ENCODE measurements at places on chromosomes 5 and 9.

- no peak for DNase-seq
Measured at GRCh38 chr5:139914218-139914807, 118.7 kb downstream of the PSD2 start.

DNA sequence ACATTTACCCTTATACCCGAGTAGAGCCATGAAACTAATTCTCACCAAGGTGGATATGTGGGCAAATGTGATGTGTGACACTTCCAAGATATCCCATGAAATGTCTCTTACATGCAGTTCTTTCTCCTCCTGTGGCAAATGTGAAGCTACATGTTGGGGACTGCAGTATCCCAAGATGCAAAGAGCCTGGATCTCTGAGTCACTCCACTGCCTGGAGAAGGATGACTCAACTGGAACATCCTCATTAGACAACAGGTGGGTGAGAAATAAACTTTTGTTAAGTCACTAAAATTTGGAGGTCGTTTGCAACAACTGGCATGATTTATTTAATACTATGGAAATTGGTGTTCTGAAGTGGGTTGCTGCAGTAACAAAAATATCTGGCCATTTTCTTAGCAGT is 36.5 kb upstream of the TENT4A start:
- no peak for DNase-seq

DNA sequence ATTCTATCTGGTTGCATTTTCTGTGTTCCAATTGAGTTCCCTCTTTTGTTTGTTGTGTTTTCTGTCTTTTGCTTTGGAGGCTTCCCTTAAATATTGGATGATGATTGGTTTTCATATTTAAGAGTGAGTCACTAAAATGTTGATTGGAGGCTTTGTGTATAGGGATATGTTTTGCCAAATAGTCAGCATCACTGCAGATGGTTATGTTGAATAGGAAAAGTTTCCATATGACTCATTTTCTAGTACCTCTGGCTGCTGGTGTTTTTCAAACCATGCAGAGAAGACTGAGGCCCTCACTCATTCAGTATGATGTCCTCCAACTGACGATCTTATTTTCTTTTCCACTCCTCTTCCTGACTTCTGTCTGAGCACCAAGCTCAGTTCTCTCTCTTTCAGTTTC is 1290.0 kb downstream of the EFNA5 start:
- no peak for DNase-seq

DNA sequence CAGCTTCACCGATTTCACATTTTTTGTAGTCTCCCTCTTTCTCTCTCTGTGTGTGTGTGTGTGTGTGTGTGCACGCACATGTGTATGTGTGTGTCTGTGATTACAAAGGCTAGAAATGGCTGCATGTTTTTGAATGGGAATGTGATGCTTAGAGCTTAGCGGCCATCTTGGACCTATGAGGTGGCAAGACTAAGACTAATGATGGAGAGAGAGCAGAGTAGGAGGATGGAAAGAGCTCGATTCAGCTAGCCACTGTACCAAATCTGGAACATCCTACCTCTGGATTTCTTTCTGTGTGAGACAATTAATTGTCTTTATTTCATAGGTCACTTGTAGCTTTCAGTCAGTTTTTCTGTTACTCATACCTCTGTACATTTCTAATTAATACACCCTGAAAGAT is 205.1 kb downstream of the PCSK1 start:
- DNase-seq, result no peak

GRCh38 chr9:31623511-31623910 is 760.9 kb upstream of the ACO1 start:
- no peak for DNase-seq

DNA sequence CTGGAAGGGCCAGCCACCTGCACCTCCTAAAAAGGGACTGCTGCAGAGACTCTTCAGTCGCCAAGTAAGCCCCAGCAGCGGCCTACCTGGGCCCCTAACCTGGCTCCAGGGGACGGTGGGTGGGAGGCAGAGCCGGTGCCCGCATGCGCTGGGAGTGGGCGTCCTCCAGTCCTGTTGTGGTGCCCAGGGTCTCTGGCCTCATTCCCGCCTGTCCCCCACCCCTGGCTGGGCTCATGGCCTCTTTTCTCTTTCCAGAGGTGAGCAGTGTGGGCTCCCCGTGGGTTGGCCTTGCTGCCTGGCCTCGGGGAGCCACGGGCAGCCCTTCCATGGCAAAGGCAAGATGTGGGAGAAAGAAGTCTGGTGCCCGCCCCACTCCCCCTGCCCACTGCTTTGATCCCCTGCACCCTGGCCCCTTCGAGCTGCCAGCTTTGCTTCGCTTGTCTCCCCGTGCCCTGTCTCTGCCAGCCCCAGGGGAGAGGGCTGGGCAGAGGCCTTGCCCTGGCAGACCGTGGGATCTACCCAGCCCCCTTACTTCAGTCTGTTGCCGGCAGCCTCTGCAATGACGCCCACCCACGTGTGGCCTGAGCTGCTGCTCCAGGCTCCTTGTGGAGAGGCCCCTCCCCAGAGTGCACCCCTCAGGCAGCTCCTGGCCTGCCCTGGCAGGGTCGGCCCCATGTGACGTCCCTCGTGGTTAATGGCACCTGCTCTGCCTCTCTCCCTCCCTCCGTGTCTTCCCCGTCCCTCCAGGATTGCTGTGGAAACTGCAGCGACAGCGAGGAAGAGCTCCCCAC is 5.4 kb upstream of the PRR7 start:
- no peak for DNase-seq

GRCh38 chr5:13913962-13914361 is 30.5 kb downstream of the DNAH5 start:
- DNase-seq, result no peak

- DNase-seq, result no peak
Measured at GRCh38 chr5:167665841-167666375, 625.5 kb upstream of the WWC1 start.

DNA sequence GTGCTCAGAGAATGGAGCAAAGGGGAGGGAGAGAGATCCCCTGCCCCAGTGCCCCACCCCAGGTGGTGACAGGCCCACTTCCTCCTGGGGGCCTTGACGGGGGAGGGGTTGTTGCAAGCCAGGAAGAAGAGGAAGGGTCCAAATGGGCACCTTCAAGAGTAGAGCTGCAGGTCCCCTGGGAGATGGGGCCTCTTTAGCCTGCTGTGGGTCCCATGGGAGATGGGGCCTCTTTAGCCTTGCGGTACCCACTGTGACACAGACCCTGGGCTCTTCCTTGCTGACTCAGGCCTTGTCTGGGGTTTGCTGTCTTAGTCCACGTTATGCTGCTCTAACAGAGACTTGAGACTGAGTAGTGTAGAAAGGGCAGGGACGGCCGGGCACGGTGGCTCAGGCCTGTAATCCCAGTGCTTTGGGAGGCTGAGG is 9.6 kb upstream of the TOR4A start:
- DNase-seq, result no peak
